HuH-7.5 (cell line): ENCODE measurements at places on chromosomes 1 and 21.

DNA sequence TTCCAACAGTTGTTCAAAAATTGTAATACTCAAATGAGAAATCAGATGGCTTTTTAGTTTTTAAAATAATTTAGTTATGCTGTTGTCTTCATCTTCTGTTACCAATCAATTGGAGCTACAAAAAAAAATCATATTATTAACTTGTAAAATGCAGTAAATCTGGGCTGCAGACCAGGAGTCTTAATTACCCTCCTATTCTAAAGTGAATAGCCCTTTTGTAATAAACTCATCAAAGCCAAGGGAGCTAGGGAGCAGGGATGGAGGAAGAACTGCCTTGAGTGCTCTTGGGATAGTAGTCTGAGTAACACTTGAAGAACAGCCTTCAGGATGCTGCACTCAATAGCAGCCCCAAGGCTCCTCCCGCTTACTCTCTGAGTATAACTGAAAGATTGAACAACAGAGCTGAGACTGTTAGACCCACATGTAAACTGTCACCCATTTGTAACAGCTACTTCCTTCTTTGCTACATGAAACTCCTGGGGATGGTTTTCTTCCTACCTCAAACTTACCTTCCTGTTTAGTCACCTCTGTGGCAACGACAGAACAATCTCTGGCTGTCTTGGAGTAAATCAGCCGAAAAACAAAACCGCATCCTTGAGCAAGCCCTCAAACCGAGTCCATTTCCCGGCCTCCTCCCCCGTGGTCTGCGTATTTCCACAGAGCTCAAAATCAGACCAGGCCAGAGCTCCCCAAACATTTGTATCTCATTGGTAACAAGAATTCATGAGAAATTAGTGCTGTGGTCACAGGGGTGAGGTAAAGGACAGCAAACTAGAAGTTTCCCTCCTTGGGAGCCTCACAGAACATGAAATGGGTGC, 55.9 kb downstream of the CD58 start:
- DNase-seq, result no peak

- DNase-seq, result no peak
Observed at GRCh38 chr1:226605318-226605950, 56.9 kb downstream of the STUM start.

- no peak for DNase-seq
Observed at GRCh38 chr1:119027759-119028158, 39.6 kb upstream of the TBX15 start.

- no peak for DNase-seq
Observed at GRCh38 chr1:157893686-157894085, 52.1 kb upstream of the CD5L start.

- DNase-seq, result no peak
Observed at GRCh38 chr1:219331424-219331823, 157.7 kb downstream of the LYPLAL1 start.

DNA sequence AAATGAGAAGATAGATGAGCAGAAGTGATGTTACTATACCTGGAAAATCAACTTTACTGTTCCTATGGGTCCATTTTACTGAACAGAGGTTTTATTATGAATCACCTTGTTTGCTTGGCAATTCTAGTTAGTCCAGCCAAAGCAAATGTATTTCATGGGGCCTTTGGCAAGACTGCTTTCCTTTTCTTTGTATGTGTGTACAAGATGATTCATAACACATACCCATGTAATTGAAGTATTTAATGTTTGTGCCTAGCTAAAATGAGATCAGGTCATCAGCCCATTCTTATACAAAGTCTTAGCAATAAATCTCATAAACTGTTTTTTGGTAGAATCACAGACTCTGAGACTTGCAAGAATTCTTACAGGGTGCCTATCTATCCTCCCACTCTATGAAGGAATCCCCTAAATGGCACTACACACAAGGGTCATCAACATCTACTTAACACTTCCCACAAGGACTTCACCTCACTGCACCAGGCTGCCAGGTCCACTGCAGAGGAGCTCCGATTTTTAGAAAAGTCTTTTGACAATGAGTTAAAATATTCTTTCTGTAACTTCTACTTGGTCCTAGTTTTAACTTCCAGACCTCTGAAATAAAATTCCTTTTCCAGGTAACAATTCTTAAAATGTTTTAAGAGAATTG, 58.5 kb downstream of the LPAR3 start:
- DNase-seq, result no peak

DNA sequence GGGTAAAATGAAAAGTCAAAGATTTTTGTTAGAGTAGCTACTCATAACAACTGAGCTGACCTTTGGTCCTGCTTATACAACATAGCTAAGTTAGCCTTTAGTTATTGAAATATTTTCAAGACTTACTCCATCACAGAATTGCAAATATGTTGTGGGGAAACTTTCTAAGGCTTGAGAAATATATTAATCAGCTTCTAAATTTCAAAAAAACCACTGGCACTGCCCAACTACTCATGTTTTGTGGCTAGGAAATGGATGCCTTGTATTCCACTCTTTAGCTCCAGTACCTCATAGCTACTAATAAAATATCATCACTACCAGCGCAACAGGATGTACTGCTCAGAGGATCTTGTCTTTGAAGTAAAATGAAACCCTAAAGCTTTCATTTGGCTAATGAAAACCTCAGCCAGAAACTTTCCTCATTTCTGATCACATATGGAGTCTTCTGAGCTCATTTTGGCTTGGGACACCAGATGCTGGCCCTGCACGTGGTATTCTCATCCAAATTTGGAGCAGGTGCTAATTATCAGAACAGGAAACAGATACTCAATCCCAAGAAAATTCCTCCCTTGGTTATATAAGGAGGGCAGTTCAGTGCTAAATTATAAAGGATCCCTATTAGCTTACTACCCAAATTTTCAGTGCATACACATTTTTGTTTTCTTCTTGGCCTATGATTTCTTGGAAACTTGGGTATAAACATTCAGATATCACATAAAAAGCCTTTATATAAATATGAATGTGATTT, 690.7 kb downstream of the ADGRL2 start:
- no peak for DNase-seq

- no peak for DNase-seq
Observed at GRCh38 chr1:154574716-154575115, 7.1 kb downstream of the CHRNB2 start.
